HFFc6 (cell line): ENCODE measurements at places on chromosomes 13 and 19. TPM values are rescaled to one million over a fixed set of nuclear protein-coding genes. Genes with fewer than 3 reads are reported as not detected.

Gene PRR19
- 0.85 and 1.1 TPM in 2 replicates for total RNA-seq

Gene ZNF331
- 10.5 to 12.6 TPM (median 11.5 TPM) in 3 replicates for total RNA-seq

Gene IGFLR1
- 0.99 to 2.1 TPM (median 1.1 TPM) in 3 replicates for total RNA-seq

Gene GJA3
- total RNA-seq = 0.04 to 0.11 TPM (median 0.08 TPM) in 3 replicates

Gene C19orf85
- not detected in 3 replicates for total RNA-seq

Gene CEACAM4
- not detected in 2 replicates for total RNA-seq

Gene FUZ
- 12.4 and 16.1 TPM in 2 replicates for total RNA-seq

Gene ASPDH
- not detected in 2 replicates for total RNA-seq

Gene GGACT
- 0.99 to 3.0 TPM (median 1.00 TPM) in 3 replicates for total RNA-seq

Gene LGALS14
- total RNA-seq = not detected in 3 replicates

Gene SPTBN4
- 0.44 to 0.96 TPM (median 0.51 TPM) in 3 replicates for total RNA-seq

Gene MAN2B1
- total RNA-seq = 51.5 and 65.1 TPM in 2 replicates

Gene ONECUT3
- not detected in 3 replicates for total RNA-seq

Gene TMEM150B
- total RNA-seq = not detected in 3 replicates

Gene RFPL4A
- total RNA-seq = not detected in 3 replicates

Gene ZNF700
- 4.0 to 6.0 TPM (median 4.5 TPM) in 3 replicates for total RNA-seq

Gene MAST1
- not detected in 3 replicates for total RNA-seq

Gene ACTMAP
- total RNA-seq = 6.2 to 8.5 TPM (median 7.4 TPM) in 3 replicates

Gene SGCG
- total RNA-seq = not detected in 3 replicates

Gene RXFP2
- not detected in 3 replicates for total RNA-seq

Gene PPP5C
- 67.0 to 77.9 TPM (median 73.3 TPM) in 3 replicates for total RNA-seq

Gene ZNF628
- total RNA-seq = 7.6 to 10.7 TPM (median 8.6 TPM) in 3 replicates
